ENCODE measurements at places on chromosomes 1 and 21.

- no peak for DNase-seq
Measured at GRCh38 chr1:116415200-116415698, 42.2 kb downstream of the ATP1A1 start.

- DNase-seq: no peak
Measured at GRCh38 chr1:169119405-169119804, 12.9 kb downstream of the ATP1B1 start.

GRCh38 chr1:37151789-37152188, 117.5 kb upstream of the GRIK3 start:
- DNase-seq: no peak

DNA sequence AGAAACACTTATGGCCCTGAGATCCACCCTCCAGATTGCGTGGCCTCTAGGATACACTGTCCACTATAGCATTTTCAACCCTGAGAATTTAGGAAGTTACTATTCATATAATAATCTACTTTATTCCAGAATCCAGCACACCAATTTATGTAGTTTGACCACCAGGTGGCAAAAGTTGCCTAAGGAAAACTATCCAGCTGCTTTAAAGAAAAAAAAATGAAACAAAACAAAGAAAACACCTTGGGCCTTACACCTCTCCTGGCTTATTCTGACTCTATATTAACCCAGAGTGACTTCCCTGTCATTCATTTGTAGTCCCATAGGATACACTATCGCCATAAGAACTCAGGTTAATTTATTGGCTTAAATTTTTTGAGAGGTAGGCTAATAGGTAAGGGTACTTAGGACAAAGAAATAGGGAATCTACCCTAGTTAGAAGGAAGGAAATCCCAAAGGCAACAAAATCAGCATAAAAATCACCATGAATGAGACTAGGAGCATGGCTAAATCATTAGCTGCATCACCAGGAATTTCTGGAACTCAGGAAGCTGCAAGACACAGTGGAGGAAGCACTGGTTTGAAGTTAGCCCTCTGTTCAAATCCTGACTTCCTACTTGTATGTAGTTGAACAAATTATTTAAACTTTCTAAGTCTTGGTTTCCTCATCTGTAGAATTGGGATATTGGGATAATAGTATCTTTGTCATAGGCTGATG, 107.5 kb downstream of the SPAG17 start:
- DNase-seq: no peak

DNA sequence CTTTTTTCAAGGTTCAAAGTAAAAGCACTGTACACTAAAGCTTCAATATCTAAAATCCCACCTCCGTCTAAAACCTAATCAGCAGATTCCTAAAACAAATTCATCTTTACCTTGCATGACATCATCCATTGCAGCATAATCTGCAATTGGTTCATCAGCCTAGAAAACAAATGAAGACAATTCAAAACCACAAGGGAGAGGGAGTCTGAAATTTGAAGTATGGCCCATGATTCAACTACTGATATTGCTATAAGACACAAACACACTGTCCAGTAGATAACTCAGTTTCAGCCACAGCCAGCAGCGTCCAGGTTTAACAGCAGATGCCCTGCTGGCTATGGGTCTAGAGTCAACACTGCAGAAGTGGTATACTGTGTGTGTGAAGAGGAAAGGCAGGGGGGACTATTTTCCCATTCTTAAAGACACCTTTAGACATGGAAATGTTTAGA, 17.9 kb upstream of the RAP1GAP start:
- no peak for DNase-seq
